ENCODE measurements at places on chromosomes 7 and 10.

DNA sequence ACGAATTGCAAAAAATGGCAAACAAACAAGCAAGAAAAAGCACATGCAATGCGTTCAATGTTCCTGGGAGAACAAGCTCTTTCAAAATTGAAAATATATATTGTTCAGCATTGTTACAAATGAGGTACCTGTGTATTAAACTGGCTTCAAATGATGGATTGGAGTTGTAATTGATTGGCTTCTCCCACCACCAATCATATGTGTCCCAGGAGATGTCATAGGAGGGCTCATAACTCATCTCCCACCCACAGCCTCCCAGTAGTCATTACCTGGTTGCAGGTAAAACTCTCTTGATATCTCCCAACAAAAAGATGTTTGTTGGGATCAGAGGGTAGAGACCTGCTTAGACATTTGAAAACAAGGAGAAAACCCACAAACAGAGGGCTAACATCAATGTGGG, 302.9 kb downstream of the BAMBI start:
- no peaks in the 10 kb centered on the region for H3K27me3 ChIP-seq
- H3K36me3 ChIP-seq: no peaks in the 10 kb centered on the region
- H3K4me3 ChIP-seq: no peak overlapping the region
- no peaks in the 10 kb centered on the region for H3K4me1 ChIP-seq
- no peak for DNase-seq

DNA sequence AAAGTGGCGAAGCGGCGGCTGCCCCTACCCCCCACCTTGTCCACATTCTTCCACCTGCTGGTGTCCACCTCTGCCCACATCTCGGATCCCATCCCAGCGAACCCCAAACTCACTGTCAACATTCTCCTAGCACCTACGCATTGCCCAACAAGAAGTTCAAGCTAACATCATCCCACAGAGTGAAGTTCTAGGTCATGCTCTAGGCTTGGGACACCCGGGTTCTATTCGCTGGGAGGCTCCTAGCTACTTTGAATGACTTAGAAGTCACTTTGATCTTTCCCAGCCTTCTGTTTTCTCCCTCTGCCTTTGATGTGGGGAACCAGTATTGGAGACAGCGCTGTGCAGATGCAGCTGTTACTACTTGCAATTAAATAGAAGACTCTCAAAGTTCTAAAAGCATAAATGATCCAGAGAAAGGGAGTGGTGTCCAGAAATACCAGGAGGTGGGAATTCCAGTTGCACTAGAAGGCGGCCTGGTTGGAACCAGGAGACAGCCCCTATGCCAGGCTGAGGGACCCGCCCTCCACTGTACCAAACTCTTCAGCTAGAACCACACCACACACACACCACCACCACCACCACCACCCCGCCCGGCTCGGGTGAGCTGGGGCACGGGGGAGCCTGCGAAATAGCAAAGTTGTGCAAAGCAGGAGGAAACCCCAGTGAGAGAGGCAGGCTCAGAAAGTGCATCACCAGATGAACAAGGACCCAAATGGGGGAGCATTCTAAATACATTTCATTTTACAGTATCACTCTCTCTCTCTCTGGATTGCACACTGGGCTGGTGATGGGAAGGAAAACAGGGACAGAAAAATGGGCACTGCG, 5.5 kb upstream of the VGF start:
- no peaks in the 10 kb centered on the region for H3K36me3 ChIP-seq
- peaks cover 5% of the 10 kb centered on the region for H3K4me1 ChIP-seq
- H3K4me3 ChIP-seq: no peak overlapping the region
- peaks cover 91% of the 10 kb centered on the region for H3K27me3 ChIP-seq
- no peak overlapping the region for H3K27ac ChIP-seq

DNA sequence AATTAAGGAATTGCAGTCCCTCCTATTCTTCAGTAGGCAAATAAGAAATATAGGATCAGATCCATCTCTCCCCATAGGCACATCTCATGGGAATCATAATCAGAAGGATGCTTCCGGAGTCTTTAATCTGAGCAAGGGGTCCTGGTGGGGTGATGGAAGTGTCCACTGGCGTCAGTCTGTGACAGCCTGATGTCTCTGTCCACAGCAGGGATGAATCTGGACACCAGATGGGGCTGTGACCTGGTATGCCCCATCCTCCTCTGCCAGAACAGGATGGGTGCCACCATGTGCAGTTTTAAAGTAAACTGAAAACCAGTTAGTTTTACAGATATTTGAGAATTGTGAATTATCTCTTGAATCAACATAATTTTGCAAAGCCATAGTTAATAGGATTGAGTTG, 148.7 kb downstream of the C1GALT1 start:
- DNase-seq: no peak
- H3K4me3 ChIP-seq: no peak overlapping the region
- no peaks in the 10 kb centered on the region for H3K4me1 ChIP-seq
- H3K27me3 ChIP-seq: no peaks in the 10 kb centered on the region
- no peaks in the 10 kb centered on the region for H3K36me3 ChIP-seq

DNA sequence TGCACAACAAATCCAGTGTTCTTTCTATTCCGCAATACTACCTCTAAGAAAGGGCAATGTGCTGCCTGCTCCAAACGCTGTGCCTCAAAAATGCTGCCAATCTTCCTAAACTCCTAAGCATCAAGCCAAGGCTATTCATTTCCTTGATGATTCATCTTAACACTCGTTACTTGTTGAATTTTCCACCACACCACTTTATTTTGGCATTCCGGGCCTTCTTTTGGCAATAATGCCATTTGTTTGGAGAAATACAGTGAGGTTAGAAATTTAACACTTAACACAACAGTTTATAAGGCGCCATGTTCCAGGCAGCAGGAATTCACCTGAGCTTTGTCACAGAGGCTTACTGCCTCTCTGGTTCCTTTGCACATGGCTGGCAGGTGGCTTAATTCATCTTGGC, 82.6 kb upstream of the ABCB5 start:
- H3K27ac ChIP-seq: no peak overlapping the region
- no peaks in the 10 kb centered on the region for H3K36me3 ChIP-seq

DNA sequence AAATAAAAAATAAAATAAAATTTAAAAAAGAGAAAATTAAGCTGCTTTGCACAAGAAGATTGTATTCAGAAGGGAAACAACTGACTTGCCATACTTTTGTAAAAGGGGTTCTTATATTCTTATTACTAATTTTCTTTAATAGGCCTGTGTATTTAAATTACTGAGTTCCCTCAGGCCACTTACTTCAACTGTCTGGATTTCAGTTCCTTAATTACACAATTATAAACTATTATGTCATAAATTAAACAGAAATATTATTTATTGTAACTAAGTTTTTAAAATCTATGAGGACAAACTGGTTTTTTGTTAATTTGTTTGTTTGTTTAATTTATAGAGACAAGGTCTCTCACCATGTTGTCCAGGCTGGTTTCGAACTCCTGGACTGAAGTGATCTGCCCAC, 22.4 kb upstream of the MICU1 start:
- no peak overlapping the region for H3K4me3 ChIP-seq
- no peaks in the 10 kb centered on the region for H3K27me3 ChIP-seq
- DNase-seq: no peak
- no peaks in the 10 kb centered on the region for H3K36me3 ChIP-seq
- peaks cover 6% of the 10 kb centered on the region for H3K4me1 ChIP-seq

DNA sequence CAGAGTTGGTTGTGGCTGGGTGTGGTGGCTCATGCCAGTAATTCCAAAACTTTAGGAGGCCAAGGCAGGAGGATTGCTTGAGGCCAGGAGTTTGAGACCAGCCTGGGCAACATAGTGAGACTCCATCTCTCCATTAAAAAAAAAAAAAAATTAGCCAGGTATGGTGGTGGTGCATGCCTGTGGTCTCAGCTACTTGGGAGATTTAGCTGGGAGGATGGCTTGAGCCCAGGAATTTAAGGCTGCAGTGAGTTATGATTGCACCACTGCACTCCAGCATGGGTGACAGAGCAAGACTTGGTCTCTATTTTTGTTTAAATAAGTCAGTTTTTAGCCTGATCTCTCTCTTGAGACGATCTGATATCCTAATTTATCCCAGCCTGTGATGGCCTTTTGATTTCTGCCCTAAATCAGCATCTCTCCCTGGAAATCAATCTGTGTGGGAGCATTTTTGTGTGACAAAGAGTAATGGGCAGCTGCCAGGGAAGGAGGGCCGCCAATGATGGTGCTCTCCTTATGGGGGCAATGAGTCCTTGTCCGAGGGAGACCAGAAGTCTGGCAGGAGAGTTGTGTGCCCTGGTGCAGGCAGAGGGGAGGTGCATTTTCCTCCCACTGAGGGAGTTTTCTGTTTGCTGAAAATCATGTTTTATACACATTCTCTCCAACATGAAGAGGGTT, 111.0 kb downstream of the NRP1 start:
- H3K27ac ChIP-seq: no peak overlapping the region
- no peak overlapping the region for H3K4me3 ChIP-seq
- no peaks in the 10 kb centered on the region for H3K27me3 ChIP-seq
- H3K4me1 ChIP-seq: no peaks in the 10 kb centered on the region

Data from MM.1S (cell line).